Daoy (cell line): ENCODE measurements at places on chromosomes 5 and 9.

- DNase-seq = no peak
Measured at GRCh38 chr9:71758785-71759184, 9.5 kb downstream of the CEMIP2 start.

DNA sequence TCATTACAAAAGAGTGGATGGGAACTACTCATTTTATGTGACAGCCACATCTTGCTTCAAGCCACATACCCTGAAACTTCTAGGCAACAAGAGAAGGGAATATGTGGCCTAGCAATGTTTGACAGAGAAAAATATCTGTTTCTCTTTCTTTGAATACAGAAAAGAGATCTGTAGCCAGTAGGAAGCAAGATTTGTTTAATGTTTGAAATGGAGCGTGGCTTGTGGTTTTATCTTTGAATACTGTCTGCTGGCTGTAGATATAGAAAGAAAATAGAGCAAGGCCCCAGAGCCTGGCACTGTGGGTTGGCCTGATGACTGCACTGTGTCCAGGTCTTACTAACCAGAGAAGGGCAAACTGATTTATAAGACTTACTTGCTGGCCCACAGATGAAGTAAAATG, 133.8 kb downstream of the ARHGEF28 start:
- DNase-seq = peak; percentile 11

GRCh38 chr9:99752417-99753109, 69.1 kb upstream of the NR4A3 start:
- peak; percentile 22 for DNase-seq

DNA sequence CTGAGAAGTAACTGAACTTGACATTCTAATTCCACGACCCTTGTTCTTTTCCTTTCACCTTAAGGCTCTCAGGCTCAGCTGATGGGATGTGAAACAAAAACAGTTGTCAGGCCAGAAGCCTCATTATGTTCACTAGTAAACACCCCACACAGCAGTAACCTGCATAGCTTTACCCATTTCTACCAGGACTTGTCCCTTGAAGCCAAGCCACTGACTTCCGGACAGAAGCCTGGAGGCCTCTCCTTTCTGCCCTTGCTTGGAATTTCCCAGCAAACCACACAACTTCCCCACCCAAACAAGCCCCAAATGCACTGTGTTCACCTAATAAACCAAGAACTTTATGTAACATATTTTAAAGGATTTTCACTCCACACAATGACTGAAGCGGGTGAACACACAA, 19.6 kb downstream of the PRUNE2 start:
- DNase-seq = peak; percentile 51

GRCh38 chr9:90014421-90014820, 409.6 kb downstream of the GADD45G start:
- DNase-seq = no peak

DNA sequence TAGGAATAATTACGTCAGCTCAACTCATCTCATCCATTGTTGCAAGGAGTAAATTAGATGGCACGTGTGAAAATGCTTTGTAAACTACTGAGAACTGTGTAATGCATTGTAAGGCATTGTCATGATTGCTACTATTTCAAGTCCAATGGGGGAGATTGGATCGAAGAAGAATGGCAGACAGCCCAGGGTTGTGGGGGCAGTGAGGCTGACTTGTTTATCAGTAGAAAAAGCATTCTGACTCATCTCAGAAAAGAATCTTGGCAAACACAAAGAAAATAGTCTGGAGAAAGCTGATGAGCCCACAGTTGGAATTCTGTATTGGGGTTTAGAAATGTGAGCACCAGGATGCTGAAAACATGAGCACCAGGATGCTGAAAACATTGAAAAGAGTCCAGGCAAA, 28.0 kb upstream of the DAP start:
- DNase-seq = peak; percentile 23

DNA sequence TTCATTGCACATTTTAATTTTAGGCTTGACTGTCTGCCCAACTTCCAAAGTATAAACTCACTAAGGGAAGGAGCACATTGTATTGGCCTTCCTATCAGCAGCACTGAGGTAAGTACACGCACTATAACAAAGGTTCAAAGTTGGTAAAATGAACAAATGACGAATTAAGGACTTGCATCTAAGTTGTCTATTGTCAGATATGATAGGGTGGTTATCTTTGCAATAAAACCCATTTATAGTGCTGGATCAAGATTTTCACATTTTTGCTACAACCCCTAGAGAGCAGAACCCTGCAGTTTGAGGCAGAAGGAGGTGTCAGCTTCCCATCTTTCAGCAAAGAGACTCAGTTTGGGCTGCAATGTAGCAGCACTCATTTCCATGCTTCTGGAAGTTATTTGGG, 5.1 kb downstream of the HOMER1 start:
- no peak for DNase-seq

GRCh38 chr5:132470010-132470392, 20.6 kb downstream of the IRF1 start:
- no peak for DNase-seq

- DNase-seq = no peak
Measured at GRCh38 chr5:390623-391491, 52.1 kb upstream of the EXOC3 start.
